ENCODE measurements at places on chromosomes 6 and 20. TPM values are rescaled to one million over a fixed set of nuclear protein-coding genes. Genes with fewer than 3 reads are reported as not detected.

GRCh38 chr20:1595333-1595732, 24.5 kb downstream of the SIRPB1 start:
- no peak overlapping the region for H3K27ac ChIP-seq
- no peaks in the 10 kb centered on the region for H3K27me3 ChIP-seq
- no peak overlapping the region for H3K4me3 ChIP-seq
- H3K4me1 ChIP-seq, result no peaks in the 10 kb centered on the region
- no peaks in the 10 kb centered on the region for H3K36me3 ChIP-seq

GRCh38 chr20:20366551-20366875, 1.4 kb upstream of the INSM1 start:
- peak overlapping the region; percentile 35 for H3K4me3 ChIP-seq
- no peak overlapping the region for H3K27ac ChIP-seq
- DNase-seq, result no peak
- H3K27me3 ChIP-seq, result peaks cover 89% of the 10 kb centered on the region

DNA sequence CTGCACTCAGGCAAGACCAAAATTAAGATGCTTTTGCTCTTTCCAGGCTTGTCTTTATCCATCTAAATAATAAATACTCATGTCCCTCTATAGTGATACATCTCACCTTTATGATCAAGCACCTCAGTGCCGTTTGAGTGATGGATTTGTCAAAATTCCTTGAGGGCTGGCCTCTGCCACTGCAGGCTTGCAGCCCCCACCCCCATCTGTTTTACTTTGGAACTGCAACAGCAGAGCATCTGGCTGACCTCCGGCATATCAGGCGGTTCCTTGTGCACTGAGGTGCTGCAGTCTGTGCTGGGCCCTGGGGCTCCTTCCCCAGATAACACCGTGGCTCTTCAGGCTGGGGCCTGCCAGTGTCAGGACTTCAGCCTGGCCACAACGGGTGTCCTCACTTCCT, 386.9 kb downstream of the CDH26 start:
- H3K4me1 ChIP-seq, result no peaks in the 10 kb centered on the region
- no peaks in the 10 kb centered on the region for H3K36me3 ChIP-seq
- no peak for DNase-seq
- no peak overlapping the region for H3K27ac ChIP-seq
- no peaks in the 10 kb centered on the region for H3K27me3 ChIP-seq

DNA sequence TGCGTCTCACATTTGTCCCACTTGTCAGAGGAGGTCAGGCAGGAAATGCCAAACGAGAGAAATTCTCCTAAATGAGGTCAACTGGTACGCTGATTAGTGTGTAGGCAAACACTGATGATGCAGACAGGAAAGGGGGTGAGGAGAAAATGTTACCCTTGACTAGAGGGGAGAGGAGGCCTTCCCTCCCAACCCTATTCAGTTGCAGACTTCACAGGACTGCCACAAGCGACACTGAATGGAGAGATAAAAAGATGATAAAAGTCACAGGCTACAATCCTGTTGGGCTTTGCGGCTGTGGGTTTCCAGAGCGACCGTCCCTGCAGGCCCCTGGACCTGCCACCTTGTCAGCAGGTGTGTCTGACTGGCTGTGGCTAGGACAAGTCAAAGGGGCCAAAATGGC, 569.4 kb downstream of the CDH26 start:
- H3K27me3 ChIP-seq, result no peaks in the 10 kb centered on the region
- H3K36me3 ChIP-seq, result no peaks in the 10 kb centered on the region
- no peak overlapping the region for H3K4me3 ChIP-seq
- no peaks in the 10 kb centered on the region for H3K4me1 ChIP-seq
- no peak for DNase-seq

OR2H2 gene
- total RNA-seq, result not detected

MYB gene
- total RNA-seq, result 61.9 TPM

PRKN gene
- 11.2 TPM for total RNA-seq

TRIM15 gene
- total RNA-seq, result not detected

All from breast epithelium (tissue), 4 donors.